ENCODE measurements at places on chromosomes 3 and 15. TPM values are rescaled to one million over a fixed set of nuclear protein-coding genes. Genes with fewer than 3 reads are reported as not detected.

- peak; percentile 16 for DNase-seq
These were observed 50.3 kb upstream of the SEC13 start for GRCh38 chr3:10371167-10371566.

DNA sequence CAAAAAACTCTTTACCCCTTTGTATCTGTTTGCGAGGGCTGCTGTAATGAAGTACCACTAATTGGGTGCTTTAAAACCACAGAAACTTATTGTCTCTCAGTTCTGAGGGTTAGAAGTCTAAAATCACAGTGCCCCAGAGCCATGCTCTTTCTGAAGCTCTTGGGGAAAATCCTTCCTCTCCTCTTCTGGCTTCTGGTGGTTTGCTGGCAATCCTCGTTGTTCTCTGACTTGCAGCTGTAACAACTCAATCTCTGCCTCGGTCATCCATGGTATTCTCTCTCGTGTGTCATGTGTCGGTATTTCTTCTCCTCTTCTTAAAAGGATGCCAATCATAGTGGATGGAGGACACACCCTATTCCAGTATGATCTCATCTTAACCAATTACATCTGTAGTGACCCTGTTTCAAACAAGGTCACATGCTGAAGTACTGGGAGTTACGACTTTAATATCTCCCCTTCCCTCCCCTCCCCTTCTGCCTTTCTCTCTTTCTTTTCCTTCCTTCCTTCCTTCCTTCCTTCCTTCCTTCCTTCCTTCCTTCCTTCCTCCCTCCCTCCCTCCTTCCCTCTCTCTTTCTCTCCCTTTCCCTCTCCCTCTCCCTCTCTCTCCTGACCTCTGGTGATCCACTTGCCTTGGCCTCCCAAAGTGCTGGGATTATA lies 6.5 kb upstream of the ARL8B start:
- no peak for DNase-seq

The EXD1 gene
- not detected for total RNA-seq

DNA sequence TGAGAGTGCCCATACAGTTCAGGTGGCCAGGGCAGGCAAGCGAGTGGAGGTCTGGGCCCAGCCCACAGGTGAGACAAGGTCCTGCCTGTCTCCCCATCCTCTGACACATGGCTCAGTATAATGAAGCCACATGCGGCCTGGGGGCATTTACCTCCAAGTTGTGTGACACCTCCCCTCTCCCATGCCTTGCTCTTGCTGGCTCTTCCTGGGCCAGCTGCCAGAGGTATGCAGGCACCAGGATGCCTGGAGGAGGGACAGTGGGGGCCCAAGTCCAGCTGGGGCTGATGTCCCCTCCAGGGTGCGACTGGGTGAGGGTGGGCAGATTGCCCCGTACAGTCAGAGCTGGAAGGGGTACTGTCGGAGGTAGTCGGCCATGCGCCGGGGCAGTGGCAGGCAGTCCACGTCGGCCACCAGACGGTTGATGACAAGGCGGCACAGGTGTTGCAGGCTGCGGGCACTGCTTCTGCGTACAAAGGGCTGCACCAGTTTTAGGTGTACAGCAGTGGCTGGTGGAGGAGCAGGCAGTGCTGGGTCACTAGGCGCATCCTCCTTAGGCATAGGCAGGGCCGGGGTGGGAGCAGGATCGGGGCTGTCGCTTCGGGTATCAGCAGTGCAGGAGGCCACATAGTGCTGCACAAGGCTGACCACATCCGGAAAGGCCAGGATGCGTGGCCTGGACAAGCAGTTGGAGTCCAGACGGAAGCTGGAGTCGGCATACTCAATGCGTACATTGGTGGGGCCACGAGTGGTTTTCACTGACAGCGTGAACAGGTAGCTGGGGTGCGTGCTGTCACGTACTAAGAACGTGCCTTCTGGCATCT lies 4.1 kb downstream of the CISH start:
- no peak for DNase-seq

DNA sequence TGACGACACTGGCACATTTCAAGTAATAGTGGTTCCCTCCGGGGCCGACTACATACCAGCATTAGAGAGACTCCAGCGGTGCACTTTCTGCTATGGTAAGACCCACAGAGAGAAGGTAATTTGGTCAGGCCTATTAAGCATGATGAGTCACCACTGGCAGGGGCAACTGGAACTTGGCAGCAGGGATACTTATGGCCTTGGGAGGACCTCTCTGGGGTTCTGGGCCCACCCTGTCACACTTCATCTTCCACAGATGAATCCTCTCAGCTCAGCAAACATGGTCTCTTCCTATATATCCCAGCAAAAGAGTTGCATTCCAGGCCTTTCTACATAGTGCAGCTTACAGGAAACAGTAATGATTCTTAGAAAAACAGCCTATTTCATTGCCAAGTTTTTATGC lies 88.0 kb downstream of the PIK3R4 start:
- no peak for DNase-seq

DNA sequence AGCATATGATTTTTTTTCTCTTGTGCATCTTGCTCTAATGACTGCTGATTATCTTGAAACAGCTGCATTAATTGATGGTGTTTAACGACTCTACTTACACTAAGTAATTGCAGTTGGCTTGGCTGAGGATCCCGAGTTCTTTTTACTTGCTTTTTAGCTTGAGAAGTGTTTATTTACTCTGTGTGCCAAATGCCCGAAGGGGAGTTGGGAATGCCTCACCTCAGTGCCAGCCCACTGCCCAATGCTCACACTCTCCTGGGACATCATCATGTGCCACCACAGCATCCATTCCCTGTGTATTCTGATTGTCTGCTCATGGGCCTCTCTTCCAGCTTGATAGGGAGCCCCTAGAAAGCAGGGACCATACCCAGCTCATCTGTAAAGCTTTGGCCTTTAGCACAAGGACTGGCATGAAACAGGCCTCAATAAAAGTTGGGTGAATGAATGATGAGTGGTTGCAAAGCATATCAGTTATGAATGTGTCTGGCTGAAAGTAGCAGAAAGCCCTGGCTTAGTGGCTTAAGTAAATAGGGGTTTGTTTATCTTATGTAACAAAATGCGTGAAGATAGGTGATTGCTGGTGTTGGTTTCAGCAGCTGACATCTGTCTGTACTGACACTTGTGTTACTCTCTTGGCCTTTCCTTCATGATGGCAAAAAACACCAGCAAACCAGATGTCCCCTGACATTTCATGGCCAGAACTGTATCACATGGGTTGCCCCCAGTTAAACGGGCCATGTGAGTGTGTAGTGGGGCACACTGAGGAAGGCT lies 8.1 kb downstream of the PXYLP1 start:
- no peak for DNase-seq

The NDN gene
- 37.7 TPM for total RNA-seq

Data from Right ventricle myocardium superior (tissue), 1 donor.